EH (cell line): ENCODE measurements at places on chromosomes 11 and 22.

DNA sequence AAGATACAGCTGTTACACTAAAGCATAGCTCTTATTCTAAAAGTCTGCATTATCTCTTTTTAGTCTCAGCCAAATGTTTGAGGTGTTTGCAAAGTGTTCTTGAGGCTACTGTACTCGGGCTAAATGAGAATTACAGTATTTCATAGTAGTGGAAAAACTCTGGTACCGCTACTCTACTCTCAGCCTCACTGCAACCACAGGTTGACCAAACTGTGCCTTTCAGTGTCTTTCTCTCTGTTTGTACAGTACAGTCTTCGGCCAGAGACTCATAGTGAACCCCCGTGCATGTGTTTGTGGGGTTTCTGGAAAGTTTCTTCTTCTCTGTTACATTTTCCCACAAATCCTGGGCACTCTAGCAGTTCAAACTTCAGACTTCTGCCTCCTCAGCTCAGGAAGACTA lies 7.4 kb upstream of the LUZP2 start:
- no peak for DNase-seq

DNA sequence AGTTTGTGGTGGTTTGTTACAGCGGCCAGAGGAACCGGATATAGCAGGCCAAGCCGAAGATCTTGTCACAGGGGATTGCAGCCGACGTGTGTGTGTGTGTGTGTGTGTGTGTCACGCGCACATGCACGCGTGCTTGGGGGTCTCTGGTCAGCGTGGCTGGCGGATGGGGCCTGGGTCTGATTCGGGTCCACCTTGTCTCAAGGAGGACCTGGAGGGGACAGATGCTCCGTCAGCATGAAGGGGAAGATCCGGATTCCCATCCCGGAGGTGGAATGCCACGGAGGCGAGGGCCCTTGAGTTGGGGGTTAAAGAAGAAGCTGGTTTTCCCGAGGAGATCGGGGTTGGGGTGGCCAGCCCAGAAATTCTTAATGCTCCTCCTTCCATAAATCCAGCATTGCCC lies 1237.8 kb downstream of the BRD1 start:
- no peak for DNase-seq

DNA sequence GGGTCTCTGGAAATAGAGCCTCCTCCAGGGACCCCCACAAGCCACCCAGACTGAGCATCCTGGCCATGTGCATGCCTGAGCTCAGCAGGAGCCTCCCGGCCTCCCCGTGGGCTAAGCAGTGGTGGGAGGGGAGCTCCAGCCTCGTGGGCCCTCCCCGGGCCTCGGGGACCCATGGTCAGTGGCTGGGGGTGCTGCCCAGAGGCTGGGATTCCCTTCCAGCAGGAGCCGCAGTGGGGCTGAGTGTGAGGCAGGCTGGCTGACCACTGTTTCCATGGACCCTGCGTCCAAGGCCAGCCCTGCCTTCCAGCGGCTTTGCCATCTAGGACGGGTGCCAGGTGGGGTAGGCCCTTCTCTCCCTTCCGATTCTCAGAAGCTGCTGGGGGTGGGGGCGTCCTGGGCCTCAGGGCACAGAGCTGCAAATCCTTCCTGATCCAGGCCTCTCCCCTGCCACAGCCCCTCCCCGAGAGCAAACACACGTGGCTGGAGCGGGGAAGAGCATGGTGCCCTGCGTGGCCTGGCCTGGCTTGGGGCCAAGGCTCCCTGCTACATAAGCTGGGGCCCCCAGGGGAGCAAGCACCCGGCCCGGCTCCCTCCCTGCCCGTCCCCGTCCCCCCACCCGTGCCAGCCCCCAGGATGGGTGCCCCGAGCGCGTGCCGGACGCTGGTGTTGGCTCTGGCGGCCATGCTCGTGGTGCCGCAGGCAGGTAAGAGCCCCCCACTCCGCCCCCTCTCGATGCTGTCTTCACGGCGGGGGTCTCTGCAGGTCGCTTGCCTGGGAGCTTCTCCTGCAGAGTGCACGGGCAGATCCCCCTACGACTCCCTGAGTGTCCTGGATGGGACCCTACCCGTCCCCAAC lies at the start of gene MUC5B:
Gene MUC5B (plus strand): TSS at position 576 of the 855 bp plus-strand sequence. CDS start 58 bp downstream, at position 634.
- no peak for DNase-seq

DNA sequence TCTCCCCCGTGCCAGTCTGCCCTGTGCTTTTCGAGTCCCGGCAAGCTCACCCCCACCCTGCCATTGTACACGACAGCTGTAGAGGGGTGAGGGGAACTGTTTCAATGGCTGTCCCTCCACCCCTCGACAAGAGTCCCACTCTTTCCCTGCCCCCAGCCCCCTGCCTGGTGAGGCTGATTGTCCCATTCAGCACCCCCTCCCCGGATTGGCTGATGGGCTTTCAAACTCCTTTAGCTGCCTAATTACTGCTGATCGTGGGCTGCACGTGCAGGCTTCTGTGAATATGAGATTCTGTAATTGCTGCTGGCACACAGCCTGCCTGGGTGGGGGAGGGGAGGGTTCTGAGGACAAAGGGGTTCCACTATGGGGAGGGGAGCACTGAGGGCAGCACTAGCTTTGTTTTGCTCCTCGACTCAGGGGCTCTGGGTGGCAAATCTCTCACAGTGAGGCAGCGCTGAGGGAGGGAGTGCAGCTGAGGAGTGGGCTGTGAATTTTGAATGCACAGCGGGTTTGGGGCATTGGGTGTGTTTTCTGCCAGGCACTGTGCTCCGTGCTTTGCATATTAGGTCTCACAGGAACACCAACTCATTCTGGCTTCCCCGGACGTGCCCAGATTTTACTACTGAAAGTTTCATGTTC lies 42.6 kb upstream of the ACCSL start:
- DNase-seq, result no peak

DNA sequence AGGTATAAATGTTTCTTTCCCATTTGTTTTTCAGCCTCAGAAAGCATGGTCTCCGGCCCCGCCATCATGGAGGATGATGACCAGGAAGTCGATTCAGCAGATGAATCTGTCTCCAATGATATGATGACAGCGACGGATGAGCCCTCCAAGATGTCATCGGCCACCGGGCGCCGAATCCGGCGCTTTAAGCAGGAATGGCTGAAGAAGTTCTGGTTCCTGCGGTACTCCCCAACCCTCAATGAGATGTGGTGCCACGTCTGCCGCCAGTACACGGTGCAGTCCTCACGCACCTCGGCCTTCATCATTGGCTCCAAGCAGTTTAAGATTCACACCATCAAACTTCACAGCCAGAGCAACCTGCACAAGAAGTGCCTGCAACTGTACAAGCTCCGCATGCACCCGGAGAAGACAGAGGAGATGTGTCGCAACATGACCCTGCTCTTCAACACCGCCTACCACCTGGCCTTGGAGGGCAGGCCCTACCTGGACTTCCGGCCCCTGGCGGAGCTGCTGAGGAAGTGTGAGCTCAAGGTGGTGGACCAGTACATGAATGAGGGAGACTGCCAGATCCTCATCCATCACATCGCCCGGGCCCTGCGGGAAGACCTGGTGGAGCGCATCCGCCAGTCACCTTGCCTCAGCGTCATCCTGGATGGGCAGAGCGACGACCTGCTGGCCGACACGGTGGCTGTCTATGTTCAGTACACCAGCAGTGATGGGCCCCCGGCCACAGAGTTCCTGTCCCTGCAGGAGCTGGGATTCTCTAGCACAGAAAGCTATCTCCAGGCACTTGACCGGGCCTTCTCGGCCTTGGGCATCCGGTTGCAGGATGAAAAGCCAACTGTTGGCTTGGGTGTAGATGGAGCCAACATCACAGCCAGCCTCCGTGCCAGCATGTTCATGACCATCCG lies 59.9 kb downstream of the SYT13 start:
- DNase-seq, result no peak
